ENCODE measurements at places on chromosomes 2 and 18.

DNA sequence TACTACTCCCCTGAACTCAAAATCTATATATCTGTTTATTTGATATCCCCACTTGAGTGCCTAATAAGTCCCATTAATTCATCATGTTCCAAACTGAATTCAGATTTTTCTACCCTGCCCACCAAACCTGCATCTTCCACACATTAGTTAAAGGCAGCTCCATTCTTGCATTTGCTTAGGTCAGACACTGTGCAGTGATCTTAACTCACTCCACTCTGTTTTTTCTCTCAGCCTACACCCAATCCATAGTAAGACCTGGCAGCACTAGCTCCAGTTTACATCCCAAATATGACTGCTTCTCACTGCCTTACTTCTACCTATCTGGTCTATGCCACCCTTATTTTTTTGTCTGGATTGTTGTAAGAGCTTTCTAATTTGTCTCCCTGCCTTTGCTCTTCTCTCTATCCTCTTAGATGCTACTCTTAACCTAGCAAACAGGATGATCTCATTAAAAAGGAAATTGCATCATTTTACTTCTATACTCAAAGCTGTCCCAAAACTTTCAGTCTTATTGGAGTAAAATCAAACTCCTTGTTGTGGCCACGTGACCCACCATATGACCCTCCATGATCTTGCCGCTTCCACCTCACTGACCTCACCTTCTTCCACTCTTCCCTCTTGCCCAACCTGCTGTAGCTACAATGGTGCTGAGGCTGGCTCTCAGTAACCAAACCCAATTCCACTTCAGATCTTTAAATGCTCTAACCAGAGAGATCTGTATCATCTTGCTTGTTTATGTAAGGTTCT is 274.9 kb upstream of the FANCL start:
- DNase-seq: no peak

DNA sequence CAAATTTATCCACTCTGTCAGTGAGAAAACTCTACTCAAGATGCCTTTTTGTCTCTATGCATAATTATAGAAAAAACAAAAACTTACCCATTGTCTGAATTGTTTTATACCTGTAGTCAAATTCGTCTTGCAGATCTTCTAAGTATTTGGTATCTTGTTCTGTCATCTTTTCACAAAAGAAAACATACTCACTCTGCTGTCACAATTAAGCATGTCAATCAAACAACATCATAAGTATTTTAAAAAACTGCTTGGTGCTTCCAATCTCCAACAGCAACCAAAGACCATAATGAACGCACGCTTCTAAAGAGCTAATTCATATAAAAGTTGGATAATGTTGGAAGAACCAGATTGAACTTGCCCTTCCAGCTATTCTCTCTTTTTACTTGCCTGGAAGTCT is 55.6 kb upstream of the STAT1 start:
- no peak for DNase-seq

DNA sequence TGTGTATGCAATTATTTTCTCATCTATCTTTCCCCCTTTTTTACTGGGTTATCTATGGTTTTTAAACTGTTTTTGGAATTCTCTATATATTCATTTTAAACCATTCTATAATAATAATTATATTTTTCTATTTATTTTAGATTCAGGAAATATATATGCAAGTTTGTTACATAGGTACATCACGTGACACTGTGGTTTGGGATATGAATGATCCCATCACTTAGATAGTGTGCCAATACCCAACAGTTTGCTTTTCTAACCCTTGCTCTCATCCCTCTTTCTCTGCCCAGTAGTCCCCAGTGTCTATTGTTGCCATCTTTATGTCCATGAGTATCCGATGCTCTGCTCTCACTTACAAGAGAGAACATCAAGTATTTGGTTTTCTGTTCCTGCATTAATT is 65.8 kb upstream of the SPHKAP start:
- DNase-seq: no peak

DNA sequence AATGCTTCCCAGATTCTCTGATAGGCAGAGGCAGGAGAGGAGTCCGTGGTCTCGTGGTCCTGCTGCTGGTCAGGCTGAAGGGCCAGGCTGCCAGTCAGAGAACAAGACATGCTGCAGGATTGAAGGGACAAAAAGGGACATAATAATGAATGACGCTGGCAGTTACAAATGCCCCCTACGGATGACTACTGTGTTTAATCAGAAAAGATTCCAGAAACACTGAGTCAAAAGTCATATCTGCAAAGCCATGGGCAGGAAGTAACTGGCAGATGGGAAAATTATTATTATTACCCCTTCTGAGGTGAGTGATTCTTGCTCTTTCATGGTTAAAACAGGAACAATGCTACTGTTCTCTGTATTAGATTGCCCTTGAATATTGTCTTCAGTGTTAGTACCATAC is 19.0 kb downstream of the LCT start:
- DNase-seq: no peak

DNA sequence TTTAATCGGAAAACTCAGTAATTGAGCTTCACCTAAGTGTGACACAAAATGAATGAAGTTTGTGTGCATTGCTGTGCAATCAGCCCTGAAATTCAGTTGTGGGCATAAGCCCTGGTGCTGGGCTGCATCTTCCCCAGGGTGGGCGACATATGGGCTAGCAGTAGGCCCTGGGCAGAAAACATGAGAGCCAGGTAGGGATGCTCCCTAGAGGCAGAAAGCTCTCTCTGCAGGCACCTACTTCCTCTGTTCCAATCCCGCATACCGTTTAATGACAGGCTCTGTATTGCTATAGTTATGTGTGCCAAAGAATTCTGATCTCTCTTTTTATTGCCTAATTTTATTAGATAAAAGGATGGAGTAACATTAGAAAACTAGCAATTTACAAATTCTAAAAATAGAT is 456.7 kb downstream of the NRXN1 start:
- no peak for DNase-seq

DNA sequence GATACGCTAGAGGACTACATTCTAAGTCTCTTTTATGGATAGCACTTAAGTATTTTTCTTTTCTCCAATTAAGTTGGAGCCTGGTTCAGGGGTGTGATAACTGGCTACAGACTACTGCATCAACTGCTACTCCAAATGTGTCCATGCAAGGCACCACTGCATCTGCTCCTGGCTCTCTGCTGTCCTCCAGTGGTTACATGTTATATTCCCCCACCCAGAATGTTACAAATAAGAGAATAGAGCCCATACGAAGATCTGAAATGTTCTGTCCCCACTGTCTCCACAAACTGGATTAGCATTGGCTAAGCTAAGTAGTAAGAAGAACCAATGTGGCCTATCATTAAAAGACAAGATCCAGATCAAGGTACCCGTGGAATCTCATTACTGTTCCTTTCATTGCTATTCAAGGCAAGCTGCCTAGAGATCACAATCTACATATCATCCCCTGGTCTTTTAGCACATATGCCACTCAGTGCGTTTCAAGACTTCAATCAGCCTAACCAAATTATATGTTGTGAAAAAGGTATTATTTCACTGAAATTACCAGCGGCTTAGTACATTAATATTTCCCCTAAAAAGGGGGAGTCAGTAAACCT is 308.3 kb upstream of the SLC8A1 start:
- peak; percentile 70 for DNase-seq

- no peak for DNase-seq
Measured at GRCh38 chr2:43060390-43061016, 165.9 kb downstream of the ZFP36L2 start.

DNA sequence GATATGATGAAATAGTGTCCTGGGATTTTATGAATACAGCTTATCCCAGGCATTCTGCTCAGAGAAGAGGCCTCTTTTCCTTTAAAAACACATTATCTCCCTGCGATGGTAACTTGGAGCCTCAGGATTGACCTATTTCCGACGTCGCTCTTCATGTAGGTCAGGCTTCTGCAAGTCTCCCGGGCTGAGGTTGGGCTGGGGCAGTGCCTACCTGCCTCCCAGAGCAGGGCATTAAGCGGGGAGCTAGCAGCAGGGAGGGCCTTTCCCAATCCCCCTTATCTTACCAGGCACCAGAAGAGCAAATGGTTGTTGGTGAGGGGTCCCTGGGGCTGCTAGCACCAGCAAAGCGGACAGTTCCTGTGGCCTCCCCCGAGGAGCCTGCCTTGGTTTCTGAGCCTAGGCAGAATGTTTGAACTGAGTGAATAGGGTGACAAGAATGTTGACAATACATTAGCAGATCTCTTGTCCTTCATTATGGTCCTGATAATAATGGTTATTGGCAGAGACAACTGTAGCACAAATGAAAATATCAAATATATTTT is 60.2 kb downstream of the TRPM8 start:
- DNase-seq: no peak

- no peak for DNase-seq
Measured at GRCh38 chr2:15092181-15092580, 459.7 kb downstream of the LRATD1 start.

DNA sequence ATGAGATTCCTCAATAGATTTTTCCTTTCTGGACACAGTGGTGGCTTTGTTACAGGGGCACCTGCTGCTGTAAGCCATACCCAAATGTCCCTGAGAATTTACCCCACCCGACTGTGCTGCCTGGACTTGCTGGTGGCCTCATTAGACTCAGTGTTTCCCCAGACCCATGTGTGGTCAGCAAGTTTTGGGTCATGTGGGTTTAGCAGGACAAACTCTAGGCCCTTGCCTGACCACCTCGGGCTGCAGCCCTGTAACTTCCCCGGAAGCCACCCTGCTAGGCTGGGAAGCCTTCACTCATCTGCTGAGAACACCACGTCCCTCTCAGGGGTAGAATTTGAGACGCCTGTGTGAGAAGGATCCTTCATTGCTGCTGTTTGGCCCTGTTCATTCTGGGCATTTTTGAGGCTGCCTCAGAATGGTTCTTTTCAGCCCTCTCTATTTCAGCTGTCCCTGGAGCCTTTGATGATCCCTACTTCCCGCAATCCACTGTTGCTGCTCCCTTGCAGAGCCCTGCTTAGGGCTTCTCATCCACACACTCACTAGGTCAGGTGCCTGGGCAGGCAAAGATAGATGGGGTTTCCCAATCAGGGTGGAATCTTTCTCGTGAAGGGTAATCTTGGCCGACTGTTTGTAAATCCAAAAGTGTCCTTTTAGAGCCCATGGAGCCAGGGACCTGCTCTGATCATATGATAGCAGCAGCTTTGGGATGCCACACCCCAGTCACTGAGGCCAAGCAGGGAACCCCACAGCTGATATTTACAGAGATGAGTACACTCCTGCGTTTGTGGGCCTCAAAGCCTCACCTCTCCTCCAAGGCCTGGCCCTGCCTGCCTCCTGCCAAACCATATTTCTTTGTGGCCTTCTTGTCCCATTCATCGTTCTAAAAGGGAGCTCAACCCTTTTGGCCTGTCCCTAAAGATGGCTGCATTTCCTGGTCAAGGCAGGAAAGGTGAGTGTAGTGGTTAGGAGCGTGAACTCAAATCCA is 6.7 kb downstream of the EHD3 start:
- DNase-seq: no peak

DNA sequence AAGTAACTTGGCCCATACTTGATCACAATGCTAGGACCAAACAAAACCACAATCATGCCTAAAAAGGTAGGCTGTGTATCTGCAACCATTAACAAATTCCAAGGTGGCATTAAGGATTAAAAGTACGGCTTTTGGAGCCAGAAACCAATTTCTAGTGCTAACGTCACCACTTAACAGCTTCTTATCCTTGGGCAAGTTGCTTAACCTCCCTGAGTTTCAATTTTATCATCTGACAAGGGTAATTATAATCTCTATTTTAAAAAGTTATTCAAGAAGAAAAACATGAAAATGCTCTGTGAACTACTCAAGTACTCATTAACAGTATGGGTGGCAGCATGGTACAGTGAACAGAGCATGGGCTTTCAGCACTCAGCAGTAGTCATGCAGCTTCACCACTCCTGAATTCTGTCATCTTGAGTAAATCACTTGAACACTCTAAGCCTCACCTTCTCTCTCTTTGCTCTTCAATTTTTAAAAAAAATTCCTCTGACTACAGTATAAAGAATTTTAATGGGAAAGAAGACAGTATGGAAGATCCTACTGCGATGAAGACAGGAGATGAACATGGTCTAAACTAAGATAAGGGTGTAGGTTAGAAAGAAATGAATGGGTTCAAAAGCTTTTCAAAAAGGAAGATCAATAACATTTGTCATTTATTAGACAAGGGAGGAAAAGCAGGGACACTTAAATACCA is 69.2 kb downstream of the SS18 start:
- no peak for DNase-seq

GRCh38 chr2:101745711-101746694 is 48.5 kb downstream of the MAP4K4 start:
- peak; percentile 64 for DNase-seq

- peak; percentile 30 for DNase-seq
Measured at GRCh38 chr2:99066075-99066958, 75.2 kb upstream of the C2orf15 start.

GRCh38 chr2:216920937-216921456 is 61.1 kb upstream of the TNP1 start:
- DNase-seq: no peak

- DNase-seq: no peak
Measured at GRCh38 chr2:32453242-32454062, 96.6 kb downstream of the BIRC6 start.

DNA sequence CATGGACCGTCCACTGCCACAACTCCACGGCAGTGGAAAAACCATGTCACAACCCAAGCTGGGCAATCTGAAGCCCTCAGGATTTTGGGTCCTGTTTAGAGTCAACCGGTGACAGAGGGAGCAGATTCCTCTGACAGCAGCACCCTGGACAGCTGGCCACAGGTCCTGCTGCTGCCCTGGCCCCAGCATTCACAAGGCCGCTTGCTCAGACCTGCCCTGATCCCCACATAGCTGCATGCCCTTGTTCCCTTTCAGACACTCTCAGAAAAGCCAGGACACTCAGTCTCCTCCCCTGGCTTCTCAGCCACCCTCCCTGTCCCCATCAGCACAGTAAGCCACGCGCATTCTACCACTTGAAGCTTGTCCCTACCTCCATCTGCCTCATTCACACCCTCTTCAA is 1.6 kb downstream of the COPS9 start:
- DNase-seq: no peak

DNA sequence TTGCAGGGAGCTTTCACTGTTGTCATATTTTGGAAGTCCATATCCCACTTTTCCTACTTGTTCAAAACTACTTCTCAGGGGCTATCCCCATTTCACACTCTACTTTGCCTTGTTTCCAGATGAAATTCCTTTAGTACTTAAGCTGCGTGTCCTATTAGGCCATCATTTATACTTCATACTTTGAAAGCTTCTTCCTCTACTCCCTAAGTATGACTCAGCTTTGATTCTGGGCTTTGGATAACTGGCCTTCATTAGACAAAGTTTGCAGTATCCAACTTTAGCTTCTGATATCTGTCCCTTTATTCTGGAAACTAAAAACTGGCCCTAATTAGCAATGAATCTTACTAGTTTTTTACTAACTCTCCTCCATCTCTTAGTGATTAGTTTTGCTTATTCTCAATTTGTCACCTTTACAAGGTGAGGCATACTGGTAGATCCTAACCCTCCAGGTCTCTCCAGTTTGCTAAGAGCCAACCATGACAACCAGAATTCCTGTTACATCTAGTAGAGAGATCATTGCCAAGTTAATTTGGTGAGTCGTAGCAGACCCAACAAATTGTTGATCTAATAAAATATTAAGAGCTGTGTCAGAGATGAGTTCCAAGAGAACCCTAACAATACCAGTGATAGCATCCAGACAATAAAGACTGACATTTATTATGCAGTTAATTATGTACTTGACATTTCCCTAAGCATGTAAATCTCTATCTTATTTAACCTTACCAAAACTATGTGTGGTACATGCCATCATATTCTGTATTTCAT is 31.2 kb upstream of the ITGAV start:
- peak; percentile 16 for DNase-seq

- no peak for DNase-seq
Measured at GRCh38 chr18:35511833-35512232, 14.1 kb upstream of the INO80C start.

- DNase-seq: no peak
Measured at GRCh38 chr2:9178110-9178903, 28.3 kb upstream of the ASAP2 start.

- DNase-seq: no peak
Measured at GRCh38 chr18:56637711-56638231, 621 bp downstream of the TXNL1 start.

All from AG20443 (cell line).